ENCODE measurements at places on chromosomes 7 and 10.

DNA sequence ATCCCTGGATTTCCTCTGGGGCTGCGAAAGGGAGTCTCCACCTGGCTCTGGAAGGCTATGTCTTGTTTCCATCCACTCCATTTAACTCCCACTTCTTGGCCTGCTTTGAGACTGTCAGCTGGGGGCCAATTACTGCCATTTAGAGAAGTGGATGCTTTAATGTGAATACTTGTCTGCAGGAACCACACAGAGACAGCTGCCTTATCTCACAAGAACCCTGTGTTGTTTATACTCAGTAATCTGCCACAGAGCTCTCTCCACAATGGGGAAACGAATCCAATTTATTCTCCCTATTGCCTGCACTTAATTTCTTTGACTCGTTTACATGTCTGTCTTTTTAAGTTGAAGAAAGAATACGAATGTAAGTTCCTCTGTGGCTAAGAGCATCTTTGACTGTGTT lies 787.0 kb upstream of the C7orf33 start:
- DNase-seq: no peak

DNA sequence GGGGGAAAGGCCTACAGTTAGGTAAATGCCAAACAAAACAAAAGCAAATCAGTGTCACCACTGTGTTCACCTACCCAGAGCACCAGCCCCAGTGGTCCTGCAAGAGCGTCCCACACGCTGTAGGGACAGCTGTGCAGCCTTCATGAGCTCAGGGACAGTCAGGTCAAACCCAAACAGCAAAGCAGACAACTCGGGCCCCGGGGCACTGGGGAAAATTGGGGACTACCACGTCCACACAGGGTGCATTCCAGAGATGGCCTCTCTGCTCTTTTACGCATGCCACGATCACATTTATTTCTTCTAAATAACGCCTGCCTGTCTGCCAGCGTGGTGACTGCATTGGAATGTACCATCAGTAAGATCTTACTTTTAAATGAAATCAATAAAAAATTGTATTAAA lies 21.7 kb downstream of the EBF3 start:
- no peak for DNase-seq

GRCh38 chr7:150449206-150449952 lies 1.1 kb upstream of the GIMAP8 start:
- no peak for DNase-seq

DNA sequence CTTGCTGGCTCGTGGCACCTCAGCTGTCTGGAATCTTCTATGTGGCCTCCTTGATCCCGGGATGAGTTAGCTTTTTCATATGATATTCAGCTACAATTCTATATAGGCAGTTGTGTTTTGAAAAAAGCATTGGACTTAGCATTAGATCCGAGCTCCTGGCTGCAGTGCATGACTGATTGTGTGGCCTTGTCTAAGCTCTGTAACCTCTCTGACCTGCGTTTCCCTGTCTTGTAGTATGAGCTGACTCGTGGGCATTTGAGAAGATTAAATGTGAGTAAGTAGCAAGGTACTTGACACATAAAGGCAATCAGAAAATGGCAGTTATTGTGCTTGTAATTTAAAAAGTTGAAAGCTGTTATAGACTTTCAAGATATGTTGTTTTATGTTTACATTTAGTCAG lies 85.9 kb downstream of the CCNY start:
- DNase-seq: no peak

DNA sequence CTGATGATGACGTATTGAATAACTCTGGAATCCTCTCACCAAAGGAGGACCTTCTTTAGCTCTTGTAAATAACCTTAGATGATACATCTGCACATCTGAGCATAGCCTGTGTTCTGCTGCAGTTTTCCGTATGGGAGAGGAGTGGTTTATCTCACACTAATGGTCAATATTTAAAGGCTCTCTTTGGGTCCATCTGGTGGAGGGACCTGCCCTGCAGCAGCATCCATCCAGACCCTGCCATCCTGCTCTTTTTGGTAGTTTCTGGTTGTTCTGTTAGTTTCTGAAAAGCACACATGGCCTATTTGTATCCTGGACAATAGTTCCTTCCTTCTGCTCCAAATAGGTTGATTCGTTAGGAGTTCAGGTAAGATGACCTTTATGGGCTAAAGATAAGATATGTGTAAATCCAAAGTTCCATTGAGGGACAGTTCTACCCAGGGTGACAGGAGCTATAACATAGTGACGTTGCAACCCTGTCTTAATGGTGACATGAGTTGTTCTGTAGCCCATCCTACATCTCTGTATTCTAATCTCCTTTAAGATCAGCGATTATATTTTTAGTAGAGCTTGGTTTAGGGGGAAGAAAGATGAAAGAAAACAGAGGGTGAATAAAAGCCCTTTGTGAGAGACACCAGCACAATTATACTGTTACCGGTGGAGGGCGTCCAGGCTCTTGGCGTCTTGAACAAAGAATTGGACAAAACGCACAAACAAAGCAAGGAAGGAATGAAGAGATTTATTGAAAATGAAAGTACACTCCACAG lies 60.0 kb upstream of the KLF14 start:
- no peak for DNase-seq

- DNase-seq: no peak
Observed at GRCh38 chr7:32618987-32619386, 123.7 kb downstream of the AVL9 start.

DNA sequence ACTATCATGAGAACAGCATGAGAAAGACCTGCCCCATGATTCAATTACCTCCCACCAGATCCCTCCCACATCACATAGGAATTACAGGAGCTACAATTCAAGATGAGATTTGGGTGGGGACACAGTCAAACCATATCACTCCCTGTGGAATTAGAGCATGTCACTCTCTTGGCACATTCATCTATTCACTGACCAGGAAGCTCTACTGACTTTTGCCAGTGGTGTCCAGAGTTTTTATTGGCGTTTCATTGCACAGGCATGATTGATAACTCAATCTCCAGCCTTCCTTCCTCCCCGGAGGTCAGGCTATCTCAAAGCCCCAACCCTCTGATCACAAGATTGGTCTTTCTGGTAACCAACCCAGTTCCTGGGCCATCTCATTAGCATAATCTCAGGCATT lies 478.9 kb upstream of the NRP1 start:
- DNase-seq: no peak

DNA sequence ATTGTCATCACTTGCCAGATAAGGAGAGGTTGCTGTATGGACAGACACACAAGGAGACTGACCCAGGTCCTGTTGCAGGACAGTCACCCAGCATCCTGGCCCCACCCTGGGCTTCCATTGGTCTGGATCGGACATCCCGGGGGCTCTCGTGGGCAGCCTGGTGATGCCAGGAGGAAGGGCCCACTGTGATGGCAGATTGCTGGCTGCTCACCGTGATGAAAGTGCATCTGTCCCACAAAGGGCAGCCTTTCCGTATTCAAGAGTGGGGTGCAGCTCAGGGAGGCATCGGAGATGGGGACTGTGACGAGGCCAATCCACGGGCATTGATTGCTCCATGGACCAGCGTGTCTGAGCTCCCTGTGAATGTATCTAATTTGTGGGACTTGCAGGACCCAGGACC lies 41.3 kb downstream of the PRKAG2 start:
- DNase-seq: no peak

- DNase-seq: no peak
Observed at GRCh38 chr7:82194016-82194643, 249.4 kb downstream of the CACNA2D1 start.

GRCh38 chr10:86261470-86261869 lies 105.1 kb downstream of the GRID1 start:
- no peak for DNase-seq

DNA sequence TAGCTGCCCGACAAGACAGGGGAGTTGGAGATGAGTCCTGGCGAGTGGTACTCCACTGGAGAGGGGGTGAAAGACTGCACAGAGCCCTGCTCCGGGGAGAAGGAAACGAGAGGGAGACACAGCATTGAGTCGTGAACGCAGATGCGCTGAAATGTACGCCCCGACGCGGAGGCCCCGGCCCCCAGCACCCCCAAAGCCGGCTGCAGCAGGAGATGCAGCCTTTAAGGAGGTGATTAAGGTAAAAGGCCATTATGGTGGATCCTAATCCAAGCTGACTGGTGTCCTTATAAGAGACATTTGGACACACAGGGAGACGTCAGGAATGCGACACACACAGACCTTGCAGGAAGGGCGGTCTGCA lies 166.3 kb upstream of the IMMP2L start:
- no peak for DNase-seq

GRCh38 chr7:106045586-106045985 lies 66.5 kb downstream of the SYPL1 start:
- no peak for DNase-seq

- DNase-seq: no peak
Observed at GRCh38 chr10:88271761-88272543, 311.2 kb downstream of the RNLS start.

DNA sequence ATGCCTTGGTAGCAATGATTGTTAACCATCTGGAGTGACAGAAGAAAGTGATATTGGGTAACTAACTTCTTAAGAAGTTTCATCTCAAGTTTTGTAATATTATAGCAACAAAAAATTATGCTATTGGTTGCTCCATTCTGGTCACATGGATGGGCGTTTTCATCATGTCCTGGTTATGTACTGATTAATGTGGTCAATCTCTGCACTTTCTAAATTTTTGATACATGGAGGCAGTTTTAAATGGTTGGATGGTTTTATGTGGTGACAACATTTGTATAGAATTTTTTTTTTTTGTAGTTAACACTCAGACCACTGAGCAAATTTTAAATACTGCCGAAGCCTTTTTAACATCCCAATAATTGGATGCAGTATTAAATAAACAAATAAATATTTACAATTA lies 55.2 kb upstream of the CCAR1 start:
- DNase-seq: no peak

GRCh38 chr7:66339141-66339540 lies 134.0 kb downstream of the TPST1 start:
- no peak for DNase-seq

DNA sequence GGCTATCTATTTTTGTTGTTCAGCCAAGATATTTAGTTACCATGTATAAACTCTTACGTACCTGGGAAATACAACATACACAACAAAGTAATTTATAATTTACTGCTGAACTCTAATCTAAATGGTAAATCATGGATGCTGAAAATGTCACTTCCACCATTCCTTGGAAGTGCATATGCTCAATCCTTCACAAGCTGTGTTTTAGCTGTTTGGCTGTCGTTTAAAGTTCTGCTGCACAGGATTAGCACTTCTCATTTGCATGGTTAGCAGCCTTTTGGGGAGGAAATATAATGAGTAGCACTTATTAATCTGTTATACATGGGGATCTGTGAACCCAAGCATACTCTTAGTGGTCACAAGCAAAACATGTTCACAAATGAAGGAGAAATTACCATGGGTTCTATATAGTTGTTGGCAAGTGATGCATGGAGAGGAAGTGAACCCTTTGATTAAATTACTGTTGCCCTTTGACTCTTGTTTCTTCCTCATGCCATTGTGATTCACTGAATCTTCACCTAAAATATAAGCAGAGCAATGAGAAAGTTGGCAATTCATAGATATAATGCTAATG lies 18.5 kb downstream of the PIK3CG start:
- no peak for DNase-seq
